Ammon's horn (tissue), 1 donor: ENCODE measurements at places on chromosomes 1 and 21.

DNA sequence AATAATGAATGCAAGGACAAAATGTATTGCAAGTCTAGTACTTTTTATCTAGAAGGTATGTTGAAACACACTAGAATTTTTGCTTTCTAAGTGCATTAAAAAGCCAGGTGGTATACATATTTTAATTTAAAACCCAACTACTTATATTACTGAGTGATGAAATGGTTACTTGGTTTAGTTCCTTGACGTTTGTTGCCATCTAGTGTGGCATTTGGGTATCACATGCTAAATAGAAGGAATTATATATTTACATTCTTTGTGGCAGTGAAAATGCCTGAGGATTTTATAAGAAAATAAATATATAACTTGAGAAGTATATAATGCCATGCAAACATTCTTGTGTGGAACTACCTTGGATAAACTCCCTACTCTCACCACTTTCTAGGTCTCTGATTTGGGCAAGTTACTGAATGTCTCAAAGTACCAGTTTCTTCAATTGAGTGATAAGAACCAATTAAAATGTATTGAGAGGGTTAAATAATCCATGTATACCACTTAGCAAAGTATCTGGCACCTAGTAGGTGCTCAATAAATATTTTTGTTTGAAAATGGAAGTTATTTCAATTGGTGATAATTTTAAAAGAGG, 69.6 kb downstream of the SDCCAG8 start:
- peak; percentile 72 for DNase-seq

DNA sequence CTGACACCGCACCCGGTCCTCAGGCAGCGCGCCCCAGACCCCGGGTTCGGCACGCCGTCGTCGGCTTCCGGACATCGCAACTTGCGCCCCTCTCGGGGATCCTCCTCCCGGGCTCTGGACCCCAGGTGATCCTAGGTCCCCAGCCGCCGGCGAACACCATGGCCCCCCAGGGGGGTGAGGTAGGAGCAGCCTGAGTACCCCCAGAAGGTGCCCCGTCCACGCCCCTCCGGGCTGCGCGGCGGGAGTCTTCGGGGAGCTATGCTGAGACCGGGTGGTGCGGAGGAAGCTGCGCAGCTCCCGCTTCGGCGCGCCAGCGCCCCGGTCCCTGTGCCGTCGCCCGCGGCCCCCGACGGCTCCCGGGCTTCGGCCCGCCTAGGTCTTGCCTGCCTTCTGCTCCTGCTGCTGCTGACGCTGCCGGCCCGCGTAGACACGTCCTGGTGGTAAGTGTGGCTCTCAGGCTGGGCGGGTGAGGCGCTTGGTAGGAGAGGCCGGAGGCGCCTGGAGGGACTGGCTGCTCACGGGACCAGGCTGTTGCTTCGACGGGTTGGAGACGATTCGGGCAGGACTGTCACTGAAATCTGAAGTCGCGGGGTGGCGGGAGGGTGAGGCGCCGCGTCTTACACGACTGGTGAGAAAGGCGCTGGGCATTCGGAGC, 367 bp downstream of the WNT2B start:
- no peak for DNase-seq

GRCh38 chr1:51907079-51907702, 28.7 kb upstream of the NRDC start:
- no peak for DNase-seq

DNA sequence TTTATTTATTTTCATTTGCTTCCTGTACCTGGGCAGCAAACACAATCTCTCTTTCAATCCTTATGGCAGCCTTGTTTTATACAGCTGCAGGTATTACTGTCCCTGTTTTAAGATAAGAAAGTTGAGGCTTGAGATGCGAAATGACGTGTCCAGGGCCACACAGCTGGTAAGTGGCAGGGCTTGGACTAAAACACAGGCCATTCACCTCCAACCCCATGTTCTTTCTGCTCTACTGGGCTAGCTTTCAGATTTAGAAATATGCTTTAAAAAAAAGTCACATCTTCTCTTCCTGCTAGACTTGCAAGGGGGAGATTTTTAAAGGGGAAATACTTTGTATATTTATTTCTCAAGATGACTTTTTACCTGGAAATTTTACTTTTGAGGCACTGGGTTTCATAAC, 62.8 kb downstream of the CNST start:
- DNase-seq: no peak

DNA sequence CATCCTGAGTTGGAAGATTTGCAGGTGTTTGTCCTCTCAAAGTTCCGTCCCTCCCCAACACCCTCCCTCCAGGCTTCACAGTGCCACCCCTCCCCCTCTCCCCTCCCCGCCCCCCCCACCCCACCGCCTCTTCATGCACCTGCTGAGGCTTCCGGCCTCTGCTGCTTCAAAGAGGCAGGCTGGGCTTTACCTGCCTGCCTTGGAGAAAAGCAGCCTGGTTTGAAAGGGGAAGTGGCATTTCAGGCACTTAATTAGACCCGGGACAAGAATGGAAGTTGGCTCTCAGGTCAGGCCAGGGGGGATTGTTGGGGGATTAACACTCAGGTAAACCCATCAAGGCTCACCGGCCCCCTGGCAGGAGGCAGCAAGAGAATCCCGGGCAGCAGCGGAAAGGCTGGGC, 21.1 kb downstream of the PAX7 start:
- DNase-seq: no peak

GRCh38 chr1:182262425-182262824, 129.2 kb downstream of the GLUL start:
- no peak for DNase-seq

DNA sequence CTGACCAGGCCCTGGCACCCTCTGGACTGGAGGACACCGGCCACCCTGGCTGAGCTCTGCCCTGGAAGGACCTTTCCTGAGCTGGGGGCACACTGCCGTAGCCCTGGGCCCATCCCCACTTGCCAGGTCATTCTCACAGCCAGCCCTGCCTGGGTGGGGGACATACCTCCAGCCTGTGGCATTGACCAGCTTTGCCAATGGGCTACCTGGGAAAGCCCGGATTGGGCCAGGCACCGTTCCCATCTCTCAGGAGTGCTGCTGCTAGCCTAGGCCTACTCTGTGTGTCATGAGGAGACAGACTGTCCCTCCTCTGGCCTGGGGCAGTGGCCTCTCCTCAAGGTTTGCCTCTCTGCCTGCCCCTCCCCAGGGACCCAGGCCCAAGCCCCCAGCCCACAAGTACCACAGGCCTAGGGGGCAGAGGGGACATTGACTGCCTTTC, 40.0 kb downstream of the COQ8A start:
- DNase-seq: no peak

DNA sequence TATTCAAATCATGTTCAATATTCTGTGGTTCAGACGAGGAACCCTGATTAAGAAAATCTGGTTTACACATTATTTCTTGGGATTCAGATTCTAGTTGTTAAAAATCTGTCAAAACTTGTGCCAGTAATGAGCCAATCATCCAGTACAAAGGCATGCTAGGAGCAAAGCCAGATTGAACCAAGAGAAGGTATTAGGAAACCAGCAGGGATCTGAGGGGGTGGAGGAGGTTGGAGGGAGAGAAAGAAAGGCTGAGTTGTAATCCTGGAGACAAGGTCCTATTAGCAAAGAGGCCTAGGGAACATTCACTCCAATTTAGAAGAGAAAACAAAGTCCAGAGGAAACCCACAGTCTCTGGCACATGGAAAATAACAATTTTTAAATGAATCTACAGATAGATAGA, 352.9 kb downstream of the LTN1 start:
- peak; percentile 43 for DNase-seq

GRCh38 chr21:17451364-17451891, 61.4 kb upstream of the CXADR start:
- peak; percentile 42 for DNase-seq

GRCh38 chr1:224727351-224728289, 111.5 kb downstream of the CNIH3 start:
- no peak for DNase-seq

- no peak for DNase-seq
These were observed 31.8 kb downstream of the KIF1B start for GRCh38 chr1:10242135-10242534.

GRCh38 chr1:59511476-59512465, 214.9 kb downstream of the FGGY start:
- no peak for DNase-seq

- no peak for DNase-seq
These were observed 9.3 kb upstream of the PIGC start for GRCh38 chr1:172453153-172453545.
